ENCODE measurements at places on chromosomes 13 and 19. TPM values are rescaled to one million over a fixed set of nuclear protein-coding genes. Genes with fewer than 3 reads are reported as not detected.

Gene NTF4
- 8.0 TPM for total RNA-seq

Gene FOXA3
- 0.24 TPM for total RNA-seq

Gene ZNF296
- total RNA-seq, result 0.48 TPM

Gene HTR2A
- total RNA-seq, result not detected

Gene PSMC4
- 146 TPM for total RNA-seq

Gene ZNF730
- total RNA-seq, result 0.21 TPM

Gene KIR3DL1
- not detected for total RNA-seq

Gene BLOC1S3
- total RNA-seq, result 11.1 TPM

Gene NUDT15
- total RNA-seq, result 26.0 TPM

Gene SHISA7
- not detected for total RNA-seq

Gene SPRY2
- 4.5 TPM for total RNA-seq

Gene ZNF225
- 1.9 TPM for total RNA-seq

Gene CCDC122
- 3.9 TPM for total RNA-seq

Gene PSG1
- total RNA-seq, result under 0.01 TPM

Gene VSTM2B
- not detected for total RNA-seq

Gene CA11
- total RNA-seq, result 3.1 TPM

Gene FFAR2
- total RNA-seq, result 0.24 TPM

Gene CPT1C
- total RNA-seq, result 1.9 TPM

Gene CCL25
- total RNA-seq, result not detected

Gene CNN1
- 1.7 TPM for total RNA-seq

Gene CASP14
- 0.72 TPM for total RNA-seq

Gene ZNF628
- total RNA-seq, result 0.48 TPM

Gene EXOC3L2
- 0.24 TPM for total RNA-seq

Gene PSG6
- not detected for total RNA-seq

Gene LILRB1
- total RNA-seq, result not detected

Gene GTF2F2
- total RNA-seq, result 38.1 TPM

Gene PKN1
- total RNA-seq, result 49.9 TPM

Gene ARHGEF18
- total RNA-seq, result 87.0 TPM

Gene ZNF154
- total RNA-seq, result 1.4 TPM

Gene LSR
- total RNA-seq, result 45.0 TPM

Gene ANGPTL8
- total RNA-seq, result not detected

Gene ANKRD24
- total RNA-seq, result 0.72 TPM

Gene NFIX
- 16.6 TPM for total RNA-seq

Gene ZNF415
- 6.3 TPM for total RNA-seq

Gene CELF5
- under 0.01 TPM for total RNA-seq

Gene IGSF23
- 0.48 TPM for total RNA-seq

Gene MATK
- total RNA-seq, result not detected

Gene FPR2
- total RNA-seq, result not detected

Gene MIA
- 0.24 TPM for total RNA-seq

Gene ZNF491
- 0.72 TPM for total RNA-seq

Gene DMKN
- total RNA-seq, result 75.0 TPM

Gene BEST2
- not detected for total RNA-seq
